Mammary epithelial cell (primary cell): ENCODE measurements at places on chromosomes 4 and X. TPM values are rescaled to one million over a fixed set of nuclear protein-coding genes. Genes with fewer than 3 reads are reported as not detected.

The CCSER1 gene
- total RNA-seq = 0.19 and 0.26 TPM in 2 replicates

The CCDC120 gene
- 19.7 and 26.1 TPM in 2 replicates for total RNA-seq

The GPR34 gene
- not detected for total RNA-seq

The MAGEB6 gene
- not detected for total RNA-seq

The TRIM61 gene
- total RNA-seq = not detected in 2 replicates

The AFAP1 gene
- total RNA-seq = 36.0 TPM

The ADH7 gene
- total RNA-seq = not detected in 2 replicates

The BMX gene
- total RNA-seq = 0.32 and 0.49 TPM in 2 replicates

The DNAAF6 gene
- not detected in 2 replicates for total RNA-seq

The AVPR2 gene
- total RNA-seq = not detected in 2 replicates
